Activated naive CD4-positive, alpha-beta T cell (primary cell): ENCODE measurements at places on chromosomes 2 and 18.

DNA sequence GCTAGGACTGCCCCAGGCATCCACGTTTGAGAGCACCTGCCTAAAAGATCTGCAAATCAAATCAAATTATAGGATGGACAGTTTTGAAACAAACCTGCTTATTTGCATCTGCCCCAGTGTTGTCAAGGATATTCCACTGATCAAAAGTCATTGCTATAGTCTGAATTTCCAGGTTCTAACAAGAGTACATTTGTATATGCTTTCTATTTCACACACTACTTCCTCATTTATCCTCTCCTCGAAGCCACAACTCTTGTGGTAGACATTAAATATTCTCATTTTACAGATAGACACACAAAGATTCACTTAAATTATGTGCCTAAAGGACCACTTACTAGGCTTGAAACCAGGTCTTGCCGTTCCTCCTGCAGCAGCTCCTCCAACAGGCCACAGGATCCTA lies 11.9 kb upstream of the TET3 start:
- no peak for DNase-seq

GRCh38 chr2:168155046-168155445 lies 92.3 kb downstream of the STK39 start:
- DNase-seq, result no peak

GRCh38 chr2:20589975-20590703 lies 60.8 kb downstream of the HS1BP3 start:
- DNase-seq, result no peak

DNA sequence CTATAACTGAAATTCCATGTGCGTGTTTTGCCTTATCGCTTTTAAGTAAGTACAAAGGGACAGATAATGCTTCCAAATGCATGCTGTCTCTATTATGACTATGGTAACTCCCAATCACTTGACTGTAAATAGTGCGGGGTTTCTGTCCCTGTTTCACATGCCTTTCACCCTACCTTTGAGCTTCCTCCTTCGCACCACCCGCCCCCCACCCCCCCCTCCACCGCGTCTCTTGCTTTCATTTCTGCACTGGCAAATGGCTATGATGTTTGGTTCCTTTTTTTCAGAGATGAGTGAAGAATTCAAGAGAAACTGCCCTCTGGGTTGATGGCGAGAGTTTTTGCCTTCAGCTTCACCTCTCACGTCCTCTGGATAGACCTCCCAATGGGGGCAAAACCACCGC lies 25.0 kb upstream of the SPP2 start:
- DNase-seq, result peak; percentile 9

GRCh38 chr18:35099911-35100310 lies 58.7 kb downstream of the MAPRE2 start:
- DNase-seq, result no peak

DNA sequence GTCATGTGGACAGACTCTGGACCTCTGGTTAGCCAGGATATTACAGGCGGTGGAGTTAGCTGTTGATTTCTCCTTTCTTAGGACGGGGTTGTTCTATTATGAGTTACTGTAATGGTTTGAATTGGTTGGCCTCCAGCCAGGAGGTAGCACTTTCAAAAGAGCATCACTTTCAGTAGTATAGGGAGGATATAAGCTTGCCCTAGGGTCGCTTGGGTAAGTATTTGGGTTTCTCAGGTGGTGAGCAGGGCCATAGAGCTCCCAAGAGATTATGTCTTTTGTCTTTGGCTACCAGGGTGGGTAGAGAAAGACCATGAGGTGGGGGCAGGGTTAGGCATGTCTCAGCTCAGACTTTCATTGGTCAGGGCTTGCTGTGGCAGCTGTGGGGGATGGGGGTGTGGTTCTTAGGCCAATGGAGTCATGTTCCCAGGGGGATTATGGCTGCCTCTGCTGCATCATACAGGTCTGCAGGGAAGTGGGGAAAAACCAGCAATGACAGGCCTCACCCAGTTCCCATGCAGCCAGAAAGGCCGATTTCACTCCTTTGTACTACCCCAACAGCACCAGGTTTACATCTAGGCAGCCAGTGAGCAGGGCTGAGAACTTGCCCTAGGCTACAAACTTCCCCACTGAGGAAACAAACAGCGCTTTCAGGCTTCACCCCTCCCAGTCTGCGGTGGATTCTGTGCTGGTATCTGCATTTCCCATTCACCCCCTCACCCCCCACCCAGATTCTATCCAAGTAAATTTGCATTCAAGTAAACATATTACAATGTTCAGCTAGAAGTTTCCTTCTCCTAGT lies 89.4 kb upstream of the SLC38A11 start:
- no peak for DNase-seq

DNA sequence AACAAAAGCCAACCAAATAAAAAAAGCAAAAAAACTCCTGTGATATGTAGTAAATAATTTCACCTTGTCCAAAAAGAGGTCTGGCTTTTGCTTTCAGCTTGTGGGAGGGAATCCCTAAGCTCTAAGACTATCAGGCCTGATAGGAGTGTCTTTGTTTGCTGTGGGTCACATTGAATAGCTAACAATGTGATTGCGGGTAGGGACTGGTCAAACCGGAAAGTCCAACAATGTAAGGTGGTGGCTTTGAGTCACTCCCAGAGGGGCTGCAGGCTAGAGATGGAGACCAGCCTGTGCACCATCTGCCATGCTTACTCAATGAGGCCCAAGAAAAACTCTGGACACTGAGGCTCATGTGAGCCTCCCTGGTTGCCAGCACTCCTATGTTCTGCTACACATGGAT lies 192.9 kb downstream of the TFCP2L1 start:
- no peak for DNase-seq

GRCh38 chr2:216773072-216773471 lies 77.7 kb upstream of the IGFBP5 start:
- no peak for DNase-seq

GRCh38 chr18:12659904-12660605 lies 2.1 kb upstream of the SPIRE1 start:
- no peak for DNase-seq

DNA sequence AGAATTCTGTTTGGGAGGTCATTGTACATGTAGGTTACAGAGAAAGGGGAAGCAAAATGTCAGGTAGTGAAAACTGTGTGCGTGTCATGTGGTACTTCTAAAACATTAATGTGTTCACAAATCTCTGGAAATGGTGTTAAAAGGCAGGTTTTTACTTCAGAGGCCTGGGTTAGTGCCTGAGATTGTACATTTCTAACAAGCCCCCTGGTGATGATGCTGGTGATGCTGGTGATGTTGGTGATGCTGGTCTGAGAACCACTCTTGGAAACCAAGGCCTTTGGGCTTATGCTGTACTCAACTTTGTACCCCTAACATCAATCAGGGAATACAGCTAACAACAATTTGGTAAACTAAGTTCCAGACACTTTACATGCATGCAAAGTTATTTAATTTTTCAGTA lies 187.1 kb downstream of the SCG2 start:
- DNase-seq, result no peak

DNA sequence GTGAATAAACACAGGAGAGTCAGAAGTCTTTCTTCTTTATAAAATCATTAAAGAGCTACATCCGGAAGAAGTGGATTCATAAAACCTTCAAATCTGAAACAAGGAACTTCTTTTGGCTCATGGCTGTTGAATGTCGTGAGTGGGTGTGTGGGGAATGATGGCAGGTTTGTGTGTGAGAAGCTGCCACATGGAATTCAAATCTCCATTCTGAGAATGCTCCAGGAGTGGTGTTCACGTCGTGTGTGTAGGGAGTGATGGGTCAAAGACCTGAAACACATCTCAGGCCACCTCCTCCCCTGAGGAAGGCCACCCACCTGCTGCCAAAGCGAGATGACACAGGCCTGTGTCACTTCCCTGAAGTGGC lies 28.9 kb downstream of the FAM228A start:
- DNase-seq, result no peak

DNA sequence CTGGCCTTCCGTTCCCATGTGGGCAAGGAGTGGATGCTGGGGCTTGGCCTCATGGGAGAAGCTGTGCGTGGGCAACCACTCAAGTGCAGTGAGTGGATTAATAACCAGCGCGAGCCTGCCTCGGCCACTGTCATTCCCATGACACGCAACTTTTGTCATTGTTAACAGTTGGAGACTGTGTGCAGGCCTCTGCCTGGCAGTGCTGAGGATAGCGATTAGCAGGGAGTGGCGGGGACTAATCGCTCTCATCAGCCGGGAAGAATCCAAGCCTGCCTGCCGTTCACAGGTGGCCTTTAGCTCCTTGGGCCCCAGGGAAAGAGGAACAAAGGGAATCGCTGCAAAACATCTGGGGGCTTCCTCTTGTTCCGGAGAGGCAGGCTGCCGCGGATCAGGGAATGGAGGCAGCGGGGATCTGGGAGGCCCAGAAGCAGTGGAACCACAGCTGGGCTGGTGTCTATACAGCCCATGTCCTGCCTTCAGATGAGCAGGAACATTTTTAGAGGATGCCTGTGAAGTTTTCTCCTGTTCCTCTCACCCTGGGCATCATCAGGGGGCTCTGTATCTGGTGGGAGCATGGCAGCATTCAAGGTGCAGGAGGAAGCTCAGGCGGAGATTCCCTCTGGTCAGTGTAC lies 53.8 kb downstream of the CTIF start:
- DNase-seq, result no peak

DNA sequence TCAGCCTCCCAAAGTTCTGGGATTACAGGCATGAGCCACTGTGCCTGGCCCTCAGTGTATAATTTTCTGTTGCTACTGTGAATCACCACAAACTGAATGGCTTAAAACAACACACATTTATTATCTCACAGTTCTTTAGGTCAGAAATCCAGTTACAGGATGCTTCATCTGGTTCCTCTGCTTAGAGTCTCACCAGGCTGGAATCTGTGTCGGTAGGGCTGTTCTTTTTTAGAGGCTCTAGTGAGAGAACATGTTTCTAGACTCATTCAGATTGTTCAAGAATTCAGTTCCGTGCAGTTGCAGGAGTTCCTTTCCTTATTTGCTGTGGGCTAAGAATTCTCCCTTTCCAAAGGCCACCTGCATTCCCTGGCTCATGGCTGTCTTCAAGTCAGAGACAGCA lies 22.2 kb downstream of the CCDC121 start:
- DNase-seq, result no peak

DNA sequence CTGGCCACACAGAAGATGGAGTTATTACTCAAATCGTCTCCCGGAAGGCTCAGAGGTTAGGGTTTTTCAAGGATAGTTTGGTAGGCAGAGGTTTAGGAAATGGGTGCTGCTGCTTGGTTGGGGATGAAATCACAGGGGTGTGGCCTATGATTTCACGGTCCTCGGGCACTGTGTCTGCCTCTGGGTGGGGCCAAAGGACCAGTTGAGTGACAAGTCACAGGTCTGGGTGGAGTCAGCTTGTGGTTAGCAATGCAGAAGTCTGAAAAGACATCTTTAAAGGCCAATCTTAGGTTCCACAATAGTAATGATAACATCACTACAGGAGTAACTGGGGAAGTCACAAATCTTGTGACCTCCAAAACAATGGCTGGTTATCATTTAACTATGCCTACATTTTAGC lies 387.8 kb downstream of the ZNF521 start:
- no peak for DNase-seq

DNA sequence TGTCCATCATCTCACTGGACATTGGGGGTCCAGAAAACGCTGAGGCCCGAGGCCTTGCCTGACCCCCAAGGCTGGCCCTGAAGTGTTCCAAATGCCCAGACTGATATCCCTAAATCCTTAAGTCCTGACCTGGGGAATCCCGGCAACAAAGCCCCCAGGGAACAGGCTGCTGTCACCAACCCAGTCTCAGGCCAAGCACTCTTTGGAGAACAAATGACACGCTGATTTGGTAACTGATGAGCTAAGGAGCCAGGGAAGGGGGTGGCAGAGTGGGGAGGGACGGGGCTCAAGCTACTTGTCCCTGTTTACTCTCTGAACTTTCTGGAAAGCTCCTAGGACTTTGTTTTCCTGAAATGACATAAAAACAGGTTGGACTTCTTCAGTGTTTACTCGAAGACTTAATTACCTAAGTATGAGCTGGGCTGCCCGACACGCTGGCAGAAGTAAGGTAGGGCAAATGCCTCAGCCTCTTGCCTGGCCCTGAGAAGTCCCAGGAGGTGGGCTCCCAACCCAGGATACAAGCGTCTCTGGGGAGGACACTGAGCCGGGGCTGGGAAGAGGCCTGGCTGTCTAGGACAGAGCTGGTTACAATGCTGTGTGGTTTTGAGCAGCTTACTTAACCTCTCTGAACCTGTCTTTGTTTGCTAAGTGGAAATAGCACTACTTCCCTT lies 105.5 kb upstream of the GLI2 start:
- no peak for DNase-seq

DNA sequence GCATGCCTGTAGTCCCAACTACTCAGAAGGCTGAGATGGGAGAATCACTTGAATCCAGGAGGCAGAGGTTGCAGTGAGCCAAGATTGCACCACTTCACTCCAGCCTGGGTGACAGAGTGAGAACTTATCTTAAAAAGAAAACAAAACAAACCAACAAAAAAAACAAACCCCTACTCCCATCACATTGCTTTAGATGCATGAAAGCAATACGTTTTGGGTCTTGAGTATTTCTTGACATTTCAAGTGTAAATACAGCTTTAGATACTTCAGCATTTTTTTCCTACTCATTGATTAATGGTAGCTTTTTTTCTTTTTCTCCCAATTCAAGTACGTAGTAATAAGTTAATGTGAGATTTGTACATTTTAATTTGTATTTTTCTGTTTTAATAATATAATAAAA lies 20.3 kb downstream of the RASGRP3 start:
- no peak for DNase-seq

DNA sequence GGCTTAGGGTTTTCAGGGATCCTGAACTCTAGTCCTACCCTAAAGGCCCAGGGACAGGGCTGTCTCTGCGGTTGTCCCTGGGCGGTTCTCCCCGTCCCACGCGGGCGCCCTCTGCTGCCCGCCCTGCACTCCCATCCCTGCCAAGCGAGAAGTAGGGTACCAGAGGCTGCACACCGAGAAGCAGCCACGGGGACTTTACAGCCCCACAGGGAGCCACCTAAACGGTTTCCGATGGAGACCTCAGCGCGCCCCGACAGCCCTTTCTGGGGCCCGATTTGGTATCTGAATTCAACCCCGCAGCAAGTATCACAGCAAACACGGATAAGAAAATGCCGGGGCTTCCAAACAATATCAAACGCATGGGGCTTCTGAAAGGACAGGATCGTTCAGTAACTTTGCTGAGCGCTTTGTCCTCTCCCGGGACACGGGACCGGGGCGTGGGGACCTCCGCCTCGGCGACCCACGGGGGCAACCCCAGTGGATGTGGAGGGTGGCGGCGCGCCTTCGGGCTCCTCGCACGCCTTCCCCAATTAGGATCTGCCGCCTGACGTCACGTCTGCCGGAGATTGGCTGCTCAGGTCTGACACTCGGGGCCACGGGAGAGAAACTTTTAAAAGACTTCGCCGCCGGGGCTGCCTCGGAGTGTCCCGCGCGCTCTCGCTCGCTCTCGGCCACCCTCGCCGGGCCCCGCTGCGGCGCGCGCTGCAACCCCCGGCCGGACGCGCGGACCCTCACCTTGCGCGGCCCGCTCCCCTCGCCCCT lies at the start of gene LTBP1:
TSS of gene LTBP1 (plus strand) at position 640 of the 762 bp plus-strand sequence. CDS start 372 bp downstream, outside the sequence.
- no peak for DNase-seq
